ENCODE measurements at places on chromosomes 11 and 22.

GRCh38 chr22:43345761-43346301 is 2.7 kb upstream of the SCUBE1 start:
- ATAC-seq = no peak

GRCh38 chr11:70662691-70663098 is 264.4 kb downstream of the CTTN start:
- no peak for ATAC-seq

DNA sequence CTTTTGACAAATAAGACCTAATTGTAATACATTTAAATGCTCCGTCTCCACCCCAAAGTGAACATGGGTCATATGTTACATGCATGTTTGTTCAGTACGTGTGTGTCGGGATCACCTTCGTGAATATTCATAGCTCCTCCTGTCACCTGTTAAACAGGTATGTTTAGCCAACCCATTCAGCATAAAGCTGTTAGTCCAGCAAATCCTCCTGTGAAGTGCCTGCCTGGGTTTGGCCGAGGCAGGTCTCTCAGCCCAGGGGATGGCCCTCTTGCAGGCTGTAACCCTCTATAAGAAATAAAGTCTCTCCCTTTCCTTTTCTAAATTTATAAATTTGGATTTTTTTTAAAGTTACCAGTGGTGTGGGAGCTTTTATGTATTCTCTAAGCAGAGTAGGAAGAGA is 38.9 kb upstream of the NTM start:
- no peak for ATAC-seq

GRCh38 chr22:46557736-46558480 is 20.5 kb upstream of the CELSR1 start:
- no peak for ATAC-seq
